ENCODE measurements at places on chromosomes 6 and 20.
A peak's percentile ranks its signal among the peaks of the same experiment; 100 is the strongest.

- DNase-seq = no peak
Measured at GRCh38 chr6:138468320-138469015, 30.8 kb downstream of the NHSL1 start.

GRCh38 chr20:19828232-19828631 is 70.2 kb downstream of the RIN2 start:
- no peak for DNase-seq

DNA sequence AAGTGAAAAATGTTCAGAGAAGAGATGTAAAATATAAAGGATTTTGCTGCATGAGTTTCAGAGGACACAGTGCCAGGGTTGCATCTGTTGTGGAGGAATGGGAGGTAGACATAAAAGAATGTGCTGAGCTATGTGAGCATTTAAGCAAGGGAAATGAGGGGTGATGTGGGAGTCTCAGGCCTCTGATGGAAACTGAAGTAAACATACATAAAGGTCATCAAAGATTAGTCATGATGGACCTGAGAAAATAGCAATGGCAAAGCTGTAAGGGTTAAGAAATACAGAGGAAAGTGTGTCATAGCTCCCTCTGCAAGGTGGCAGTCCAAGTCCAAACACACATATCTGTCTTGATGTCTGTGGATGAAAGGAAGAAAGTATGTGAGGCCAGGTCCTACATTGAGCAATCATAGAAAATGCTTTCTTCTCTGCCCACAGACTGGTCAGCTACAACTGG is 306.6 kb upstream of the ECI2 start:
- no peak for DNase-seq

- no peak for DNase-seq
Measured at GRCh38 chr6:63790334-63790733, 154.7 kb downstream of the PHF3 start.

GRCh38 chr6:48917233-48917632 is 545.8 kb downstream of the MMUT start:
- no peak for DNase-seq

DNA sequence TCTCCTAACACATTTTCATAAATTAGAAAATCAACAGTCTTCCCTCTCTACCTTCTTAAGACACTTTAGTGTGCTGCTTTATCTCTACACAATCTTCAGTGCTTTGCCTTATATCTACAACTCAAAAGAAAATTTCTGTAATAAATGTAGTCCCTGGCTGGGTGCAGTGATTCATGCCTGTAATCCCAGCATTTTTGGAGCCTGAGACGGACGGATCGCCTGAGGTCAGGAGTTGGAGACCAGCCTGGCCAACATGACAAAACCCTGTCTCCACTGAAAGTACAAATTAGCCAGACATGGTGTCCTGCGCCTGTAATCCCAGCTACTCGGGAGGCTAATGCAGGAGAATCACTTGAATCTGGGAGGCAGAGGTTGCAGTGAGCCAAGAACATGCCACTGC is 9.7 kb upstream of the EDN1 start:
- DNase-seq = no peak

DNA sequence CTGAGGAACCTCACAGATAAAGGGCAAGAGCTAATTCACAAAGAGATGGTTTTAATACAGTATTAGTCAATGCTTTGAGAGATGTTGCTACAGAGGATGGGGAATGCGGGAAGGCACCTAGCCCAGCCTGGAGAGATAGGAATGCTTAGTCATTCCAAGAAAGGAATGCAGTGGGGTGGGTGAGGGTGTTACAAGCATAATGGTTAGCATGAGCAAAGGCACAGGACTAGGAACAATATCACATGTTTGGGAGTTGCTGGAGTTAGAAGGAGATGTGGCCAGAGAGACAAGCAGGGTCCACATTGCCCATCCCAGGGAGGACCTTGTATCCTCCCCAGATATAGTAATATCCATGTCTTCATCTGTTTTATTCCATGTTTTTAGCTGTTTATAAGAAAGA is 107.0 kb upstream of the OGFRL1 start:
- DNase-seq = no peak

- no peak for DNase-seq
Measured at GRCh38 chr6:54074578-54075195, 36.6 kb upstream of the MLIP start.

DNA sequence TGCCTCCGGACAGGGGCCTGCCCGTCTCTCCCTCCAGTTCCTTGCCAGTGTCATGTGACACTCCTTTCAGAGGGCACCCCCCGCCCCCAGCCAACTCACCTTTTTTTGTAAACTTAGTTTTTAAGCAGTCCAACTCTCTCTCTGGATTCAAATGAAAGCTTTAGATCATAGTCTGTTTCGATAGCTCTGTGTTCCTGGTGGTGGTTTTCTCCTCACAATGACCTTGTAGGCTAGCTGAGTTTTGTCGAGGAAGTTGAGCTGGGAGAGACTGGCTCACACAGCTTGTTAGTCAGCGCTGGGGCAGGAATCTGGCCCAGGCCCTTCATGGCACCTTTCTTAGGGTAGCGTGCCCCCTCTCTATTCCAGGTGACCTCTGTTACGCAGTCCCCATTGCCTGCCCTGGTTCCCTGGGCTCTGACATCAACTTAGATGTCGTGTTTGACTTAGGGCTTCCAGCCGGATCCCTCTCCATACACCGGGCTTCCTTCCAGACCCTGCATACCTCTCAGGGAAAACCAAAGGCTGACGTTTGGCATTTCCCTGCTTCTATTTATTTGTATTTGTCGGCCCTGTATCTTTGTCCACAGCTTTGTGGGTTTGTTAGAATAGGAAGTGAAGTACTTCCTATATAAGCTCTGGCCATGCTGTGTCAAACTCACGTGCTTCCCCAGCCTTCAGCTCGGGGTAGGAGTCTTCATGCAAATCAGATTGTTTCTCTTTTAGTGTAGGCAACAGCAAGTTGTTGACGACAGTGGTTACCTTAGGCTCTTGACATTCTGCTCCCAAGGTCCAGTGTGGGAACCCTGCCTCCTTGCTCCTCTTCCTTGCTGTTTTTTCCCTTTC is 12.7 kb downstream of the IGF2R start:
- DNase-seq = no peak

GRCh38 chr6:33205191-33206026 is 954 bp downstream of the HSD17B8 start:
- DNase-seq = no peak

DNA sequence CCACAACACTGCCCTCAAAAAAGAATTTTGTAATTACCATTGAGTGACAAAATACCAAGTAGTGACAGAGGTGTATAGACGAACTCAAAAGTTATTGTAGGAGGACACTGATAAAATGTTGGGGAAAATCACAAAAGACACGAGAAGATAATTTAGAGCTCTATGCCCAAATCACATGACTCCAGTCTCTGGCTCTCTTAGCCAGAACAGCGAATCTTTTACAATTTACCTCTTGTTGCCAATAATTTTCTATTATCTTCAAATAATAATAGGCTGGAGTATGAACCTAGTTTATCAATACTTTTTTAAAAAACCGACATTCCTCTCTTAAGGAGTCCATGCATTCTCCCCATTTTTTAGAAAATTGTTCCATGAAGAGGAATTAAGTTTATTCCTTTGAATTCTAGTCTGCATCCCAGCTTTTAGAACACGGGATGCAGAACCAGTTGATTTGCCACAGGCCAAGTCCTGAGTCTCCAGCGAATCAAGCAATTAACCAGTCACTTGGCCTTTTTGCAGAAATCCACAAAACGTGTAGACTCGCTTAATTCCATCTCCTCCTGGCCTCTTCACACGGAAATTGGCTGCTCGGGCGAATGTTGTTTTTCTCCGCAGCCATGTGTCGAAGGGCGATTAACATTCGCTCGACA is 507 bp upstream of the RIPPLY2 start:
- DNase-seq = no peak

- DNase-seq = peak; percentile 46
Measured at GRCh38 chr6:16956361-16956760, 145.5 kb upstream of the STMND1 start.

DNA sequence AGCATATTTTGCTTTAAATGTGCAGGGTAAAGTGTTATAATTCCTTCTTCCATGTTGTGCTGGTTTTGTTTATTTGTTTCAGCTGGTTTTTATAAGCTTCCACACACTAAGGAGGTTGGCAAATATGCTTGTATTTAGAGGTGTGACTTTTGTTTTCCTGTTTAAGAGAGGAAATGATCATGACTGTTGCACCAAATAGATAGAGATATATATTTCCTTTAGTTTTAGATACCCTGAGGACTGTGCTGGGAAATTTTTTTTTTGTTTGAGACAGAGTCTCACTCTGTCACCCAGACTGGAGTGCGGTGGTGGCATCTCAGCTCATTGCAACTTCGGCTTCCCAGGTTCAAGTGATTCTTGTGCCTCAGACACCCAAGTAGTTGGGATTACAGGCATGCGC is 5.8 kb downstream of the TBPL1 start:
- no peak for DNase-seq

GRCh38 chr20:47686545-47686944 is 98.7 kb downstream of the SULF2 start:
- DNase-seq = no peak

DNA sequence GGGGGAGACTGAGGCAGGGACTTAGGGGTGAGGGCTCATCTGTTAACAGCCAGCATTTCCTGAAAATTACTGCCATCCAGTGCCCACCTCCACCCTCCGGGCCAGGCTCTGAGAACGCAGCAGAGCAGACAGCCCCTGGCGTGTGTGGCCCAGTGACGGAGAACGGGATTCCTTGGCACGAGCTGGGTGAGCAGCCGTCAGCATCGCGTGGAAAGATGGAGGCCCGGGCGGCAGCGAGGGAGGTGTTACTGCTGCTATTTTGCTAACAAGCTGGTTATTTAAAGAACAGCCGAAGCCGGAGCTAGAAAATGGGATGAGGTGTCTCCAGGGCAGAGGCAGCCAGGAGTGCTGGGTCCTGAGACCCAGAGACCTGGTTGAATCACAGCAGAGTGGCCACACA is 62.7 kb downstream of the DLGAP4 start:
- no peak for DNase-seq

DNA sequence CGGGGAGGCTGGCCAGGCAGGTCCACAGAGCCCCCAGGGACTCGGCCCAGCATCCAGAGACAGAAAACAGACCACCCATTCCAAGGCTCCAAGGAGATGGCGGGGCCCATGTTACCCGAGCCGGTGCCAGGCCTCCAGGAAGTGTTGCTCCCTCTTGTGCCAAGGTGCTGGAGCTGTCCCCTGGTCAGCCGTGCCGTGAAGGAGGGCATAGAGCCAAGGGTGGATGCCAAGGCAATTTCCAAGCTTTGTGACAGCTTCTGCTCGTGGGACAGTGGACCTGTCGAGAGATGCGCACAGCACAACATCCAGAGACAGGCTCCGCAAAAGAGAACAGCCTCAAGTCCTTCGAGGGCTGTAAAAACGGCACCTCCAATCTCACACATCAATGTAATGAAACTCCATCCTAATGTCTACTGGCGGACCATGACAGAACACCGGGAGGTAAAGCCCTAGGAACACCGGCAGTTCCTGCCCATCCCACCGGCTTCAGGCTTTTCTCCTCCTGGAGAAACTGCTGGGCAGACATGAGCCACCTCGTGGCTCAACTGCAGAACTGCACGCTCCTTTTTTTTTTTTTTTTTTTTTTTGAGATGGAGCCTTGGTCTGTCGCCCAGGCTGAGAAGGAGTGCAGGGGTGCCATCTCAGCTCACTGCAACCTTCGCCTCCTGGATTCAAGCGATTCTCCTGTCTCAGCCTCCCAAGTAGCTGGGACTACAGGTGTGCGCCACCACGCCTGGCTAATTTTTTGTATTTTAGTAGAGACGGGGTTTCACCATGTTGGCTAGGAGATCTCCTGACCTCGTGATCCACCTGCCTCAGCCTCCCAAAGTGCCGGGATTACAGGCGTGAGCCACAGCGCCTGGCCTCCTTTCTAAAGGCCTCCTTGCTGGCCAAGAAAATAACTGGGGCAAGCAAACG is 30.9 kb upstream of the AVP start:
- peak; percentile 30 for DNase-seq

GRCh38 chr6:38169977-38170526 is 350.5 kb downstream of the ZFAND3 start:
- no peak for DNase-seq

DNA sequence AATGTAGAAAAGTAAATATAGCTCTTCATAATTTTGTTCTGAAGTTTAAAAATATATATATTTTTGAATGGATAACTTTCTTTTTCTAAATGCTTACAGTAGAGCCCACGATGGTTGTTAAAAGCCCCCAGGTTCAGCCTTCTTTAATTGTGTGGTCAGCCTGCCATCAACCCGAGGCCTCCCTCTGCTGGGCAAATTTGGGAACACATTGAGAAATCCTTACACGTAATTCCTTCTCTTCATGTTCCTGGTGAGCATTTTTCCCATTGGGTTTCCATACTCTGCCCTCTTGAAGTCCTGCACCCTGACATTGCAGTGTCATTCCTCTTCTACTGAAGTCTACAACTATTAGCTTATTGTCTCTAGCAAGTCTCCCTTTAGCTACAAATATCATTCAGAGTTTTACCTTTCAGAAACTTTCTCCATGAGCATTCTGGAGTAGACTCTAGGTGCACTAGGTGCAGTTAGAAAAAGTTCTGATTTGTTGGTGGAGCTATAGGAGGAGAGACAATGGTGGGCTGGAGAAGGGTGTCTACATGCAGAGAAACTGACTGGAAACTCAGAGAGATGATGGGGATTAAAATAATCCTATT is 40.6 kb downstream of the TRIM38 start:
- no peak for DNase-seq

DNA sequence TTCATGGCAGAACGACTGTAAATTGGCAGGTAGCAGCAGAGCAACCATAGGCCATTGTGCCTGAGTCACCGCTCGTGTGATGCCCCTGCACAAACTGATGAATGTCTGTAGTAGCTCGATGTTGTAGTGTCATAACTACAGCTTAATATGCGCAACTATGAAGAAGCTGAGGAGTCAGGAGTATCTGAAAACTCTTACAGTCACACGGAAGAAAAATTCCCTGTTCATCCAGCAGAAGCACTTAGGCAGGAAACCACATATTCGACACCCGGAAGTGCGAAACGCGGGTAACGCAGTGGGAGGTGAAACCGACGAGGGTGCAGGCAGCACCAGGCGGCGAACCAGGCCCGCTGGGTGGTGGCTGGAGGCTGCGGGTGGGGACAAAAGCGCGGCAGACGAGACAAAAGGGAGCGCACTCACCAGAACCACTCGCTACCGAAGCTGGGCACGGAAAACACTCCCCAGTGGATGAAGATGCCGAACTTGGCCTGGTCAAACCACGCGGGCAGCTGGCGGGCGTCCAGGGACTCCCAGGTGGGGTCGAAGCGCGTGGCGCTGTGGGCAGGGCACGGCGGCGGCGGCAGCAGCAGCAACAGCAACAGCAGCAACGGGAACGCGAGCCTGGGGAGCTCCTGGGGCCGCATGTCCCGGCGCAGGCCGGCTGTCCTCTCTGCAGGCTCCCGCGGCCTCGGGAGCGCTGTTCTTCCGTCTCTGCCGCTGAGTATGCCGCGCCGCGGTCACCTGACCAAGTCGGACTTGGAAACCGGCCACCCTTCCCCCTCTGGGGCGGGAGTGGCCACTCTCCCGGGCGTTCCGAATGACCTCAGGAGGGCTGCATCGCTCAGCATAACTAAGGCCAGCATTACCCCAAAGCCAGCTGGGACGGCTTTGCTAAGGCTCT is at the start of gene FUCA2:
TSS of gene FUCA2 (minus strand) at position 730 of the 901 bp plus-strand sequence. CDS start at position 644, 86 bp downstream.
- DNase-seq = peak; percentile 93

DNA sequence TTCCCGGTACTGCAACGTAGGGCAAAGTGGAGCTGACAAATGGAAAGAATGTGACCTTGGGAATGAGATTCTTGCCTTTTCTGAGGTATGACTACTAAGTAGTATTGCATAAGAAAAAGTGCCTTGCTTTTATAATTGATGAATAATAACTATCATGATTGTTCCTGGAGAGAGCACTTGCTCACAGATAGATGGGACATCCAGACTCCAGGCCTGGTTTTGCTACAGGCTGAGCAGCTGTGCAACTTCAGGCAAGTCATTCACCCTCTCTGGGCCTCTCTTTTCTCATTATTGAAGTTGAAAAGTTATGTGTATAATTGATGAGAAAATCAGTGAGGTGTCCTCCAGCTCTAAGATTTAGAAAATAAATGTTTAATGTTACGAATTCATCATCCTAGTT is 53.6 kb upstream of the MBOAT1 start:
- DNase-seq = no peak

All from right lung (tissue), 10 donors.